ENCODE measurements at places on chromosomes 3 and 15. TPM values are rescaled to one million over a fixed set of nuclear protein-coding genes. Genes with fewer than 3 reads are reported as not detected.

The PLA2G4E gene
- not detected for total RNA-seq

- H3K27me3 ChIP-seq = no peaks in the 10 kb centered on the region
- no peaks in the 10 kb centered on the region for H3K4me1 ChIP-seq
- no peaks in the 10 kb centered on the region for H3K36me3 ChIP-seq
- DNase-seq = no peak
- H3K4me3 ChIP-seq = no peak overlapping the region
Observed at GRCh38 chr15:28993051-28993719, 107.4 kb downstream of the APBA2 start.

- H3K27me3 ChIP-seq = no peaks in the 10 kb centered on the region
- H3K4me1 ChIP-seq = no peaks in the 10 kb centered on the region
- no peak for DNase-seq
- no peak overlapping the region for H3K4me3 ChIP-seq
- no peaks in the 10 kb centered on the region for H3K36me3 ChIP-seq
Observed at GRCh38 chr15:72112805-72113204, 5.1 kb downstream of the MYO9A start.

DNA sequence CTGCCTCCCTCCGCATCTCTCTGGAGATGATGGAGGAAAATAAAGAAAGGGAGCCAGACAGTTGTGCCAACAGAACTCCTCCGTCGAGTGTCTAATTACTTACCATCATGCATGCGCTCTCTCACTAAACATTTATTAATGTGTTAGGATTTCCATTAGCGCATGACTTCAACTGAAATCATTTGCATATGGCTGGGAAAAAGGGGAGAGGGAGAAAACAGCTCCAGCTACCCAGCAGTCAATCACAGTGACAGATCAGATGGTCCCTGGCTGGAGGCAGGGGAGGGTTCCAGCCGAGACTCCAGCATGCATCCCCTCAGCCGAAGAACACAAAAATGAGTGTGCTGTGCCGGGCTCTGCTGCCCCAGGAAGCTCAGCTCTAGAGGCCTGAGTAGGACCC lies 6.8 kb upstream of the RHO start:
- no peak overlapping the region for H3K27ac ChIP-seq
- no peaks in the 10 kb centered on the region for H3K27me3 ChIP-seq
- no peak overlapping the region for H3K4me3 ChIP-seq
- no peaks in the 10 kb centered on the region for H3K4me1 ChIP-seq

The KCNMB2 gene
- not detected for total RNA-seq

The CDCP1 gene
- 0.84 TPM for total RNA-seq

The PLS1 gene
- not detected for total RNA-seq

DNA sequence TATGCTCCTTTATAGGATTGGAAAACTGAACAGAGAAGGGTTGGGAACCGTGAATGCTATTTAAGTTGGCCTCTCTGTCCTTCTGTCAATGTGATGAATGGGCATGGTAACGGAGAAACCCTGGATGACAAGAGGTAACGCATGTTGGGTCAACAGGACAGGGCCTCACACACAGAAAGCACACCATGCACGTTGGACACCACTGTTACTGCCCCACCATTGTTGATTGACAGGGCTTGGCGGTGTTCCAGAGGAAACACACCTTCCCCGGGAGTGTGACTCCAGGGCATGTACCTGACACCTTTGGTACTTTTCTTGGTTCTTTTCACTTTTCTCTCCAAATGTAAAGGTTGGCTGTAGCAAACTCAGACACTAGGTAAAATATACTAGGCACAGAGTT lies 548.5 kb downstream of the OCA2 start:
- H3K4me3 ChIP-seq = no peak overlapping the region
- H3K4me1 ChIP-seq = no peaks in the 10 kb centered on the region
- no peak overlapping the region for H3K27ac ChIP-seq
- no peak for DNase-seq
- H3K36me3 ChIP-seq = no peaks in the 10 kb centered on the region

DNA sequence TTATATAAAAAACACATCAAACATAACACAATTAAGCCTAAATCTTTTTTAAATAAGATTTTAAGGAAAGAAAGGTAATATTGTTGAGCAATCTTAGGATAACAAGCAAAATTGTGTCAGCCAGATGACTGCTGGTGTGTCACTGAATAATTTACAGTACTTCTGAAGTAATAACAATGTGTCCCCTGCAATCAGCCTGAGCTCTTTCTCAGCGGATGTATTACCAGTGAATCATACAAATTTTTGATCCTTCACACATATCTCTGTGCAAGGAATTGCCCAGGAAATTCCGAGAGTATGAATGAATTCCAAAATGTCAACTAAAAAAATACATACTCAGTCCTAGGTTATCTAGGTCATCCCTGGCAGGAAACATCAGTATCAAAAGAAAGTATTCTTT lies 76.6 kb upstream of the PTX3 start:
- no peaks in the 10 kb centered on the region for H3K27me3 ChIP-seq
- no peaks in the 10 kb centered on the region for H3K36me3 ChIP-seq
- H3K27ac ChIP-seq = no peak overlapping the region
- no peak overlapping the region for H3K4me3 ChIP-seq

- DNase-seq = no peak
- no peaks in the 10 kb centered on the region for H3K27me3 ChIP-seq
- peak overlapping the region; percentile 1 for H3K27ac ChIP-seq
- H3K36me3 ChIP-seq = no peaks in the 10 kb centered on the region
Observed at GRCh38 chr3:1056744-1057143, 36.1 kb upstream of the CNTN6 start.

The GOLGA8G gene
- total RNA-seq = not detected

The EPHA3 gene
- 6.1 TPM for total RNA-seq

The SCN11A gene
- total RNA-seq = 0.30 TPM

The SERPINI2 gene
- total RNA-seq = not detected

DNA sequence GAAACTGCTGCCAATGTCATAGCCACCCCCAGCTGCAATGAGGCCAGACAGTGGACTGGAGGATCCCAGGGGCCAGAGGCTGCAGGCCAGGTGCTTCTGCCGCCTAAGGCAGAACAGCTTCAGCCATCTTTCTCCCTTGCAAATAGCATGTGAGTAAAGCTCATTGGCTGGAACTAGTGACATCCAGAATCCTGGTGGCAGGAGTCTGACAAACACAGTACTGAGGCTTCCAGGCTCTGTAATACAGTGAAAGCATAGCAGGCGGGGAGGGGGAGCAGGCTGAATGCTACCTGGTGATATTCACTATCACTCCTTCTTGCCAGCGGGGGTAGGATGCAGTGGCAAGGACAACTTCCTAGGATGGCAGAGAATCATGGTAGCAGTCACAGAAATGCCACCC lies 36.5 kb upstream of the TBC1D21 start:
- H3K27me3 ChIP-seq = no peaks in the 10 kb centered on the region
- no peaks in the 10 kb centered on the region for H3K36me3 ChIP-seq
- no peaks in the 10 kb centered on the region for H3K4me1 ChIP-seq
- DNase-seq = no peak
- H3K27ac ChIP-seq = no peak overlapping the region

DNA sequence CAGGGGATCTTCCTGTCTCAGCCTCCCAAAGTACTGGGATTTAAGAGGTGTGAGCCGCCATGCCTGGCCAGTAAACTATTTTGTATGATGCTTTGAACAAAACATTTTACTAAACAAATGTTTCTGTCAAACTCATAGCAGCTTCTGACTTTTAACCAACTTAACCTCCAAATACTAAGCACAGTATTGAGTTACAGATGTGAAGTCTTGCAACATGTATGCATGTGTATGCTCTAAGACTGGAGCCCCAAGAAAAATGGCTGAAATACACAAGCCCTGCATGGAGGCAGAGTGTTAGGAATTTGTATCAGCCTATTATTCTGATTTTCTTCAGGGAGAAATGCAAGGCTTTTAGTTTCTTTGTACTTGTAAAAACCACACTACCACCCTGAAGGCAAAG lies 137.1 kb downstream of the CBLB start:
- no peaks in the 10 kb centered on the region for H3K4me1 ChIP-seq
- no peak for DNase-seq
- H3K36me3 ChIP-seq = peaks cover 38% of the 10 kb centered on the region
- H3K27ac ChIP-seq = no peak overlapping the region

GRCh38 chr15:50126072-50126471 lies 7.0 kb upstream of the ATP8B4 start:
- H3K4me1 ChIP-seq = no peaks in the 10 kb centered on the region
- H3K4me3 ChIP-seq = no peak overlapping the region
- no peaks in the 10 kb centered on the region for H3K27me3 ChIP-seq
- no peak overlapping the region for H3K27ac ChIP-seq
- DNase-seq = no peak

The OR5K2 gene
- total RNA-seq = not detected

- H3K36me3 ChIP-seq = no peaks in the 10 kb centered on the region
- no peak overlapping the region for H3K4me3 ChIP-seq
- H3K4me1 ChIP-seq = no peaks in the 10 kb centered on the region
- H3K27ac ChIP-seq = no peak overlapping the region
- DNase-seq = no peak
Observed at GRCh38 chr3:27464646-27465045, 19.5 kb downstream of the SLC4A7 start.
